ENCODE measurements at places on chromosomes 7 and 10.

DNA sequence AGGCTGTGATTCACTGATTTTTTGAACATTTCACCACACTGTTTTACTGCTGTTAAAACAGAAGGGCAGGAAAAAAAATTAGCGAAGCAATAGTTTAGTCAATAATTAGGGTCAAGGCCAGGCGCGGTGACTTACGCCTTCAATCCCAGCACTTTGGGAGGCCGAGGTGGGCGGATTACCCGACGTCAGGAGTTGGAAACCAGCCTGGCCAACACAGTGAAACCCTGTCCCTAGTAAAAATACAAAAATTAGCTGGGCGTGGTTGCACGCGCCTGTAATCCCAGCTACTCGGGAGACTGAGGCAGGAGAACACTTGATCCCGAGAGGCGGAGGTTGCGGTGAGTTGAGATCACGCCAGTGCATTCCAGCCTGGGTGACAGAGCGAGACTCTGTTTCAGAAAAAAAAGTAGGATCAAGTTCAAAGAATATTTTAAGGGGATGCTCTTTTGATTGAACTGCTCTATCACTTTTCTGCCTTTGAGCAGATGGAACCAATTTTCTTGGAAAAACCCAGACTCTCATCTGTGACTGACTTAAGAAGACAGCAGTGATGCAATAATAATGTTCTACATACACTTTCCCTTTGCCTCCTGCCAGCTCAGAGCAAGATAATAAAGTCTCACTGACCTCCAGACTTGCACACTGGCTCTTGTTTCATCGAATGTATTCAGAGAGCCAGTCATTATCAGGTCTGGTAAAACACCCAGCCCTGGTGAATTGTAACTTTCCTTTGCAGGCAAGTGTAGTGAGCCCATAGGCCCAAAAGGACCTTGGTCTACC, 1.6 kb upstream of the PPA1 start:
- no peak for DNase-seq

GRCh38 chr7:99543081-99543671, 8.7 kb downstream of the FAM200A start:
- no peak for DNase-seq

DNA sequence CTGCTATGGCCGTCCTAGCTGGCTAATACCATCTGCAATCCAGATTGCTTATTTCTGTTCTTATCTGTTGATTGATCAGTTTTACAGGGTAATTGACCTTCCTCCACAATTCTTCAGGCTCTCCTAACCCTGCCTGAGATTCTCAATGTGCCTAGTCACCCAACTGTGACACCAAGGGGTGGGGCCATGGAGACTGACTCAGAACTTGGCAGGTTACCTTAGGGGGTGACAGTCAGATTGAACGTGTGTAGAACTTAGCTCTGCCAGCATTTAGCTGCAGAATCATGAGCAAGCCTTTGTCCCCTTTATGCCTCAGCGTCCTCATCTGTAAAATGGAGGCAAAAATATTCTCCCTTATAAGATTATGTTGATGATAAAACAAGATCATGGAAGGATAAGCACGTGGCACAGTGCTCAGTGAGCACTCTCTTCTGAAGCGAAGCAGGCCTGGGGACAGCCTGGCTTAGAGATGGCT, 19.1 kb upstream of the LEP start:
- no peak for DNase-seq

- no peak for DNase-seq
These were observed 354.6 kb downstream of the SDK1 start for GRCh38 chr7:3655635-3656034.

DNA sequence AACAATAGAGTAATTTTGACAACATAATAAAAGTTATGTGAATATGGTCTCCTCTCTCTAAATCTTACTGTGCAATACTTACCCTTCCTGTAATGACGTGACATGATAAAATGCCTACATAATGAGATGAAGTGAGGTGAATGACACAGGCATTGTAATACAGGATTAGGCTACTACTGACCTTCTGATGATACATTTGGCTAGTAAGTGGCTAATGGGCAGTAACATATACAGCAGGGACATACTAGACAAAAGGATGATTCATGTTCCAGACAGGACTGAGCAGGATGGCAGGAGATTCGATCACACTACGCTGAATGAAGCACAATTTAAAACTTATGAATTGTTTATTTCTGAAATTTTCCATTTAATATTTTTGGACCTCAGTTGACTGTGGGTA, 4.7 kb downstream of the C10orf88 start:
- no peak for DNase-seq
